ENCODE measurements at places on chromosomes 3 and 15.

GRCh38 chr3:126683069-126683468, 21.0 kb upstream of the CHCHD6 start:
- DNase-seq, result no peak

- no peak for DNase-seq
These were observed 41.7 kb downstream of the MAP2K5 start for GRCh38 chr15:67584157-67584556.

DNA sequence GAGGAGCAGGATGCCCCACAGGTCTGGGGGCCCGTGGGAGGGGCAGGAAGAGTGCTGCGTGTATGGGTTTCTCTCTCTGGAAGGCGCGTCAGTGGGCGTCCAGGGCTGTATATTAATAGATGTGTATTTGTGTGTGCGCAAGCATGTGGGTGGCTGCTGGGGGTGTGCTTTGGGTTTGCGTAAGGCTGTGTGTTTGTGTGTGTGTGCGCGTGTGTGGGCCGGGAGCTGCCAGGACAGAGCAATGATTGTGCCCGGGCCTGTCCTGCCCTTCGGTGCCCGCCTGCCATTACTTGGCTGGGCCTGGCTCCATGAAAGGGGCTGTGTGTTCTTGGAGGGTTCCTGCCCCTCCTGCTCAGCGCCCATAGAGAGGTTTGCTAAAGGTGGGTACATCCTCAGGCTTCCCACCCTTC, 16.3 kb downstream of the CSPG4 start:
- no peak for DNase-seq

- no peak for DNase-seq
These were observed 70.2 kb upstream of the BFSP2 start for GRCh38 chr3:133329626-133330025.

DNA sequence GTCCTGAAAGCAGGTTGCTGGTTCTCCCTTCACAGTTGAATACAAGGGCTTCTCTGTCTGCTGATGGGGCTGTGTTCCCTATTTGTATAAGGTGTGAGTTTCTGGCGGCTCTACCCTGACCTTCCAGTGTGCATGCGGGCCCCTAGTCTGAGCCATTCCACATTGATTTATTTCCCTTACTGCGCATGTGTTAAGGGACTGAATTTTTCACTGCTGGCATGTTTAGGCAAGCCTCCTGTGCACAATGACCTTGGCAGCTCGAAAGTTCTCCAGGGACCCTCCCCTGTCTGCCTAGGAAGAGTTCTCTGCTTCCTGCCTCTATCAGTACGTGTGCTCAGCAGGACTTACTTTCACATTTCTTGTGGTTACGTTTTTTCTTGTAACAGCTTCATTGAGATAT, 11.4 kb downstream of the TRAK1 start:
- no peak for DNase-seq

GRCh38 chr3:184993394-184993793, 159.5 kb downstream of the C3orf70 start:
- DNase-seq, result no peak

DNA sequence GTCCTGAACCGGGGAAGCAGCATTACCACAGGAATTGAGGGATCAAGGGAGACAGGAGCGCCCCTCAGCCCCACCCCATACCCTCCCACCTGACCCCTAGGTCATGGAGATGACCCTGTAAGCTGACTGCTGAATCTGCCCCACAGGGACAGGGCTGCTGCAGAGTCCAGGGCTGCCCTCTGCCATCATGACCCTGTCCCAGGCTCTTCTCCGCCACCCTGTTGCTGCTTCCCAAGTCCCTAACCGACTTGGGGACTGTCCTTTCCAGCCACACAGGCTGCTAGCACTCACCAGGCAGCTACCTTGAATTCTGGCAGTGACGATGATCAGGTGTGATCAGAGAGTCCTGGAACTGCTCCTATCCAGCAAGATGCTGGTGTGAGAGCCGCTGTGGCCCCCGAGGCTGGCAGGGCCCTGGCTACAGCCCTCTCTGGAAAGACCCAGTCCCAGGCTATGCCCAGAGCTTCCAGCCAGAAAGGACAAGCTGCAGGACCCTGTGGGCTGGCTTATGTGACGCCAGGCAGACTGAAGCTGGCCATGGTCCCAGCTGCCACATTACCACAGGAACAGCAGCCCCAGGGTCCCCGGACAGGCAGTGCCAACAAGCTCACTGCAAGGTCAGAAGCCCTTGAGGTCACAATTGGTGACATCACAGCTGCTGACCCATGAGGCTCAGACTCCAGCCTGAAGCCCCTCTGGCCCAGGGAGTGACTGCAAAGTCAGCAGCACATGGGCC, at the start of gene C3orf22:
Gene C3orf22, minus strand, starts transcription at position 597 of the 736 bp plus-strand sequence. CDS start 5,542 bp downstream, outside the sequence.
- no peak for DNase-seq
